ENCODE measurements at places on chromosomes 4 and X. TPM values are rescaled to one million over a fixed set of nuclear protein-coding genes. Genes with fewer than 3 reads are reported as not detected.

Gene RAB39B
- total RNA-seq = under 0.01 TPM

Gene UGT2B11
- not detected for total RNA-seq

Gene TRPC5OS
- not detected for total RNA-seq

Gene C4orf17
- not detected for total RNA-seq

Gene NEUROG2
- not detected for total RNA-seq

Gene OTC
- total RNA-seq = not detected

Gene AASDH
- 14.8 TPM for total RNA-seq

Gene VSIG4
- total RNA-seq = not detected

Gene MAGEA6
- not detected for total RNA-seq

Gene ZNF280C
- total RNA-seq = 2.6 TPM

Gene PNCK
- not detected for total RNA-seq

Gene DGKK
- total RNA-seq = not detected

Gene MAGEA10
- not detected for total RNA-seq

Gene PRKX
- total RNA-seq = 57.5 TPM

Gene MTMR8
- 1.4 TPM for total RNA-seq

Gene SH2D1A
- total RNA-seq = not detected

Gene APOO
- total RNA-seq = 16.3 TPM

Gene PAGE1
- total RNA-seq = not detected

Gene BEX2
- 18.0 TPM for total RNA-seq

Gene SULT1E1
- total RNA-seq = 0.30 TPM

Gene TACR3
- not detected for total RNA-seq

Gene CTAG1A
- total RNA-seq = not detected

Gene IL21
- not detected for total RNA-seq

Gene PNMA5
- not detected for total RNA-seq

Gene RADX
- total RNA-seq = 5.0 TPM

Gene RNF128
- total RNA-seq = 33.7 TPM

Gene PABPC1L2A
- not detected for total RNA-seq

Gene MAGEB18
- not detected for total RNA-seq

Gene PLAC8
- total RNA-seq = 0.35 TPM

Gene GJB1
- 0.55 TPM for total RNA-seq

Gene PCYT1B
- 0.05 TPM for total RNA-seq

Gene AFF1
- 20.0 TPM for total RNA-seq

Gene RCHY1
- 74.9 TPM for total RNA-seq

Gene PRDM5
- 8.9 TPM for total RNA-seq

Gene RHOXF1
- not detected for total RNA-seq

Gene GUCY1B1
- total RNA-seq = 54.1 TPM

Gene RRH
- not detected for total RNA-seq

Gene SPANXN4
- not detected for total RNA-seq

Gene ANXA5
- 635 TPM for total RNA-seq

Data from renal cortical epithelial cell (primary cell).